Stimulated activated CD8-positive, alpha-beta memory T cell treated with anti-CD3 and anti-CD28 coated beads, Interleukin-4, amount 100 ng/mL, for 24 hours (primary cell): ENCODE measurements at places on chromosomes 12 and 14.

GRCh38 chr14:96205059-96205977 lies 679 bp downstream of the BDKRB2 start:
- no peak for DNase-seq

GRCh38 chr12:108313606-108314351 lies 25.3 kb downstream of the CMKLR1 start:
- no peak for DNase-seq

GRCh38 chr12:93109551-93110203 lies 180.6 kb upstream of the EEA1 start:
- DNase-seq = peak; percentile 7

- DNase-seq = no peak
These were observed 99.2 kb downstream of the PRICKLE1 start for GRCh38 chr12:42490261-42490842.

DNA sequence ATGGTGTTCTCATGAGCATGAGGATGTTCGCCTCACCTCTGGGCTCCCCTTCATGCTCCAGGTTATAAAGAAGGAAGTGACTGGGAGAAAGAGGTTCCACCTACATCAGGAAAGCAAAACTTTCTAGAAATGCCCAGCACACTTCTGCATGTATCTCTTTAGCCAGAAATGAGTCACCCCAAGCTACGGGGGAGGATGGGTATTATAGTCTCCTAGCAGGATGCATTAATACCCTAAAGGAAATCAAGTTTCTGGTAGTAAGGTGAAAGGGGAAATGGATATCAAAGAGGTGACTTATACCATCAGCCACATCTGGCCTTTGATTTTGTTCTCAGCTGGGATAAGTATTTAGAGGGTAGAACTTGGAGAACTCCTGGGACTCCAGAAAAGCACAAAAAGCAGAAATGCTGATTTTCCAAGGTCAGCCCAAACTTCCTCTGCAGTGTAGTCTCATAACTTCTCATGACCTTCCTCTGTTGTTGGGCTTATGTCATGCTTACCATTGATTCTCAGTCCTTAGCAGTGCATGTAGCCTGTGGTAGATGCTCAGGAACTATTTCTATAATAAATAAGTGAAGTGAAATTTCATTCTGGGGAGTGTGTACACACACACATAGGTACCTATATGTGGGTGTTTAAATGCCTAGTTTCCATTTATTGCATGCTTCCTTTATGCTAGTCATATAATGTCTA lies 209.4 kb upstream of the CRY1 start:
- no peak for DNase-seq

DNA sequence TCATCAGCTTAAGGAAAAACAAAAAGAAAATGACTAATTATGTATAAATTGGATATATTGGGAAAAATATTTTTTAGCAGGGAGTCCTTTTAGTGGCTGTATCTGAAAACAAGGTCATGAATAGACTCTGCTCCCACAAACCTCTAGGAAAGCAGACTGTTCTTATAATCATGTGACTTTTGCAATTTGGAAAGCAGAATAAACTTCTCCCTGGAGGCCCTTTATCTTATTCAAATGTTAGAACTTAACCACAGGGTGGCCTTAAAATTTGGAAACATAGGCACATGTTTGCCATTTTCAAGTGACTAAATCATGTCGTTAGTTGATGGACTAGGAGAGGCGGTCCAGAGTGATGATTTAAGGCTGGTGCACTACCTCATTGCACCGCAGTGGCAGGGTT lies 196.6 kb upstream of the KRR1 start:
- DNase-seq = no peak

DNA sequence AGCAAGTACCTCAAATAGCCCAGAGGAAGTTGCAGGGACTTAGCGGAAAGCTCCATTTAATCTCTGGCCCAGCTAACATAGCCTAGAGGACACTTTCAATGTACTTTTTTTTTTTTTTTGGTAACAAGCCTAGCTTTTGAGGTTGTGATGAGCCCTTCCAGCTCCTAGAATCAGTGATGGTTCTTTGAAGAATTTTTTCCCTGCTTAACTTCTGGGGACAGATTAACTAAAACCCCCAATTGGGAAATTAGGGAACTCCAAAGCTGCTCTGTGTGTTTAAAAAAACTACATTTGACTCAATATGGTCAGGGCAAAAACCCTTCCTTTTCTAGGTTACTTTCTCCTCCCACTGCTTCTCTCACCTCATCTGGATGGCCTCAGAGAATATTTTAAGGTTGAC lies 23.9 kb upstream of the ITGA5 start:
- no peak for DNase-seq

DNA sequence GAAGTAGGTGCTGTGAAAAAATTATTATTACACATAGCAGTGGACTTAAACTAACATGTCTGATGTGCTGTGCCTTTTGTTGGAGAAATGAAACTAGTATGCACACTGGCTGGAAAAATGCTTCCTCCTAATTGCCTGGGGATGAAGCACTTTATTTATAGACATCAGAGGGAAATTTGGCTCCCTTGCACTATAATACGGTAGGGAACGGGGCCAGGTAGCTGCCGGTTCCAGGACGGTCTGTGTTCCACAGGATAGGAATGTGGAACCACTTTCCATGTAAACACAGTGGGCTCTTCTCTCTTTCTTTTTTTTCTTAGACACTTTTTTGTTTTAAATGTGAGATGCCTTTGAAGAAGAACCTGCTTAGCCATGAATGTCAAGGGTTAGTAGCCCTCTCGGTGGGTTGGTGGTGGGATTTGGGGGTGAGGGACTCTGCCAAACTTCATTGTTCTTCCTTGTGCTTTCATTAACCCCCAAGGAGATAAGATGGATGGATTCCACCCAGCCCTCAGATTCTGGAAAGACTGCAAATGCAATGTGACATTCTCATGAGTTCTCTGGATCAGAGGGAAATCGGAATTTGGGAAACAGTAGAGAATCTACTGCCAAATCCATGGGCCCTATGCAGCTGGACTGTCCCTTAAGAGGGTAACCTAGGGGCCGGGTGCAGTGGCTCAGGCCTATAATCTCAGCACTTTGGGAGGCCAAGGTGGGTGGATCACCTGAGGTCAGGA lies 58.0 kb upstream of the GSC start:
- no peak for DNase-seq

DNA sequence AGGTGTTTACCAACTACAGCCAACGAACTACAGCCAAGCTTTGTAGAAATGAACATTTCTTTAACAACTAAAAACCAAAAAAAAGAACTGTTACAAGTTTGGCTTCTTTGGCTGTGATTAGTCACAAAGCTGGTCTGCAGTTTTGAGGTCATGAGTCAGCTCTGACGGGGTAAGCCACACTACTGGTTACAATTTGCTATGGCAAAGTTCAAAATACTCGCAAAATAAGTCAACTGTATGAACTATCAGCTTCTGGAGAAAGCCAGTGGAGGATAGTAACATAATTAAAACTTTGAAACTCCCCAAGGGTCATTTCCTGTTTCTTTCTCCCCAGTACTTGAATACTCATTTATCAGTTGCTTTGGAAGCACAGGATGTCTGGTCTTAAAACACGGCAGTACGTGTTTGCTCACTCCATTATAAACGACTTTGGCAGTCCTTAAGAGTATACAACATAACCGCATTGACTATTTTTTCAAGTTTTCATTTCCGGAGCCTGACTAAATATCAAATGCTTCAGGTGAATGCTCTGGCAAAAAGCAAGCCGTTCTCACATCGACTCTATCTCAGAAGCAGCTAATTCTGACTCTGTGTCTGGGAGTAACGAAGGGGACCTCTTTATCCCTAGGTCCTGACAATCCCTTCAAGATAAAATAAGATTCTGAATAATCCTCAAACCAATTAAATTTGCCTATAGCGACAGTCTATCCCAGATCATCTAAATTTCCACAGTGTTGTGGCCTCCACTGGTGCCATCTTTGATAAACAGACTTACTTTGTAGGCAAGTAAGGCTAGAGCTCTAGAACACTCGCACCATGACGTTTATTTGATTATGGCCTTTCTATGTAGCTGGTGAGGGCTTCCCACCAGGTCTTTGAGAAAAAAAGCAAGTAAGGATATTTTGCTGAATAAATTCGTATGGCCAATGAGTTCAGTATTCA lies 10.6 kb downstream of the PHLDA1 start:
- DNase-seq = peak; percentile 44

- no peak for DNase-seq
These were observed 4.0 kb downstream of the FAM222A start for GRCh38 chr12:109717390-109718357.

DNA sequence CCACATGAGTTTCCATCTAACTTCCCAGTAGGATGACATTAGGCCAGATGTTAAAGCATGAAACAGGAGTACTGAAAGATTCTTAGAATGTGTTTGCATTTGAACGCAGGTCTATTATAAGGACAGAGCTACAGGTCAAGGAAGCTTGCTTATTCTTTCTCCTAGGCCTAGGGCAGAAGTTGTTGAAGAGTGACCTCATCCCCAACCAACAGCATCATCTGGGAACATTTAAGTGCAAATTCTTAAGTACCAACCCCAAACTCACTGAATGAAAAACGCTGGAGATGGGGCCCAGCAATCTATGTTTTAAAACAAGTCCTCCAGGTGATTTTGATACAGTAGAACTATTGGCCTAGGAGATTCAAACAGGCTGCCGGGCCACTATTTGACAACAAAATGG lies 52.4 kb downstream of the PAPLN start:
- no peak for DNase-seq

- no peak for DNase-seq
These were observed 5.4 kb downstream of the C1QL4 start for GRCh38 chr12:49331380-49332222.

DNA sequence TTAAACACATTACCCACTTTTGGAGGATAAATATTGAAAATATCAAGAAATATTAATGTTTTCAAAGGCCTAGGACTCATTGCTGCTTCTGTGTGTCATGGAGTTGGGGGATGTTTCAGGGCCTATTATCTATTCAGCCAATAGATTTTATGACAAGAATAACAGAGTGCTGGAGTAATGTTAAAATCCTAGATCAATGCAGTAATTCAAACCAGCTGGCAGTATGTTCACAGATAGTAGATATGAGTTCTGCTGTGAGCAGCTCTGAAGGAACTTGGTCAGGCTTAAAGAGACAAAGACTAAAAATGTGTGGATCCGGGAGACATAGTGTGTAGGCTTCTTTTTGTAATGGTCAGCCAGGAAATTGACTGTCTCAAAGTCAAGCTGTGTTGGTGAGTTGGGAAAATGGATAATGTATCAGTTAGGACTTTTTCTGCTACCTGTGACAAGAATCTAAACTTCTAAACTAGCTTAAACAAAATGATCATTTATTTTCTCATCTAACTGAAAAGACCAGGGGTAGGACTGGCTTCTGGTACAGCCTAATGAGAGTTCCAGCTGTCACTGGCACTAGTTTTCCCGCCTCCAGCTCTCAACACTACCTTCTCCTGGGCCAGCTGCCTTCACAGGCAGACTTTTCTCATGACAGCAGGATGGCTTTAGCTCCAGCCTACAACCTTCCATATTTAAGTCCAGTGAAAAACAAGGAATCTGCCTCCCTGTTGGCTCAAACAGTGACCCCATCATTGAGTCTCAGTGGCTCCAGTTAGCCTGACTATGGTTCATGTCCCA lies 16.3 kb upstream of the POLR3B start:
- DNase-seq = no peak

DNA sequence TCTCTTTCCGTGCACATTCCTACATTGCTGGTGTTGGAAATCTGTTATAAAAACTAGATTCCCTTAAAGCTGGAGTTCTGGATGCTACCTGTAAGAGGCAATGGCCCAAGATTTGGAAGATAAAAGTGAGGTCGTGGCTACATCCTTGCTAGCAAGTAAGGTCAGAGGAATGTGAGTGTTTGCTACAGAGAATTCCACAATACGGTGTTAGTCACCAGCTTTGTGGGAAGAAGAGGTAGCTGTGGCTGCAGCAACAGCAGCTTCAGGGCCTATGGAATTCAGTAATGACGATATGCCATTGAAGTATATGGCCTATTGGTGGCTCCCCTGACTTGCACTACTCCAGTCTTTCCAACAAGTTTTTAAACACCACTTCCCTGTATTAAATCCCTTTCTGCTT lies 227.7 kb upstream of the TMEM260 start:
- DNase-seq = no peak

DNA sequence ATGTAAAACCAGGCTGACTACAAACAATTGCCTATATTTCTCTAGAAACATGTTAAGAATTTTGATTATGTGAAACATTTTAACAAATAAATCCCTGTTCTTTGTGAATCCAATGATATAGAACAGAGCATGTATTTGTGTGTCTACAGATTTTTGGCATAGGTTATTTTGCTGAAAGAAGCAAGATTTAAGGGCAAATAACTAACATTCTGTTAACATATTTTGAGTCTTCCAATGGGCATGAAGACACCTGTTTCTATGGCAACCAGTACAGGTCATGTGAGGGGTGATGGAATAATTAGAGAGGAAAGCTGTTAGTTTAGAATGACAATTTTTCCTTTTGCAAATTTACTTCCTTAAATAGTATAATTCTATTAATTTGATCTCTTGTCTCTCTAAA lies 8.8 kb downstream of the ART4 start:
- DNase-seq = no peak

GRCh38 chr12:90008277-90008676 lies 299.6 kb upstream of the ATP2B1 start:
- no peak for DNase-seq

DNA sequence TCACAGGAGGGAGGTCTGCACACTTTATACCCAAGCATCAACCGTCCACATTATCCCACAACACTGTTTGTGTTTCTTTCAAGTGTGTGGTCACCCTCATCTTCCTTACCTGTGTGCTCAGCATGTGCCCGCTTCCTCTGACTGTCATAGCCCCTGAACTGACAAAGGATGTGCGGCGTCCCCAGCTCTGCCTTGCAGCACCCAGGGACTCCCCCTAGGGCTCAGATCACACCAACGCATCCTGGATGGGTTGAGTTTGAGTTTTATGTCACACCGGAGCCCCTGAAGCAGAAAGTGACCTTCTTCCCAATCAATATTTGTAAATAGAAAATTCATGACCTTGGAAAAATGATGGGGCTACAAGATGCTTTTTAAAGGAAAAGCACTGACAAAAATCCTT lies 770.7 kb upstream of the TMEM132C start:
- no peak for DNase-seq

GRCh38 chr12:42090899-42091298 lies 53.8 kb downstream of the GXYLT1 start:
- DNase-seq = no peak

GRCh38 chr14:75604979-75605851 lies 26.8 kb downstream of the FLVCR2 start:
- no peak for DNase-seq

DNA sequence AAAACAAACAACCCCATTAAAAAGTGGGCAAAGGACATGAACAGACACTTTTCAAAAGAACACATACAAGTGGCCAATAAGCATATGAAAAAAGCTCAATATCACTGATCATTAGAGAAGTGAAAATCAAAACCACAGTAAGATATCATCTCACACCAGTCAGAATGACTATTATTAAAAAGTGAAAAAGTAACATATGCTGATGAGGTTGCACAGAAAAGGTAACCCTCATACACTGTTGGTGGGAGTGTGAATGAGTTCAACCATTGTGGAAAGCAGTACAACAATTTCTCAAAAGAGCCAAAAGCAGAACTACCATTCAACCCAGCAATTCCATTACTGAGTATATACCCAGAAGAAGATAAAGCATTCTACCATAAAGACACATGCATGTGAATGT lies 18.2 kb downstream of the PDE6H start:
- no peak for DNase-seq
